ENCODE measurements at places on chromosomes 6 and 20. TPM values are rescaled to one million over a fixed set of nuclear protein-coding genes. Genes with fewer than 3 reads are reported as not detected.

MATN4 gene
- not detected for total RNA-seq

SLC35B2 gene
- total RNA-seq = 59.8 TPM

ZNF334 gene
- total RNA-seq = 1.7 TPM

OR2B6 gene
- not detected for total RNA-seq

MCCD1 gene
- not detected for total RNA-seq

RFX6 gene
- total RNA-seq = not detected

Measured in epithelial cell of umbilical artery (primary cell).